Stimulated activated CD4-positive, alpha-beta T cell treated with anti-CD3 and anti-CD28 coated beads, Interleukin-4, amount 100 ng/mL, for 1 hour (primary cell): ENCODE measurements at places on chromosomes 16 and 17.

DNA sequence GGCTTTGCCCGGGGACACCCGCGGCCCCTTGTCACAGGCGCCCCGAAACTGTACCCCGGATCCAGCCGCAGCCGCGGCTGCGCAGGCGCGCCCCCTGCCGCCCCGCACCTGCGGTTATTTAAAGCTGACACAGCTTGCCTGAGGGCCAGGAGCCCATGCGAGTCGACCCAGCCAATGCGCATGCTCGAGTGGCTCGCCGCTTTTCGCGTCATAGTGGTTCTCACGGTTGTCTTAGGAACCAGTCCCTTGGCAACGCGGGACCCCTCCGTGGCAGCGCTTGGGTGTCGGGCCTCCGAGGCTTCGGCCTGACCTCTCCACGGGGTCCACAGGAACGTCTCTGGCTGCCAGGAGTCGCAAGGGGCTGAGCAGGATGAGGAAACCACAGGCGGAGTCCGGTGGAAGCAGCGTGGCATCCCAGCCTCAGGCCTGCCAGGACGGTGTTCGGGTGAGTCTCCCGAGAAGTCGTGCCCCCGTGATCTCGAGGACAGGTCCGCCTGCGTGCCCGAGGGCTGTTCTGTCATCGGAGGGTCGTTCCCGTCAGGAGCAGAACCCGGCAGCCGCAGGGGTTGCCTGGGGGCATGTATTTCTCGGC is 716.9 kb downstream of the KCNJ18 start:
- no peak for DNase-seq

GRCh38 chr17:27336184-27336583 is 42.3 kb downstream of the WSB1 start:
- no peak for DNase-seq

DNA sequence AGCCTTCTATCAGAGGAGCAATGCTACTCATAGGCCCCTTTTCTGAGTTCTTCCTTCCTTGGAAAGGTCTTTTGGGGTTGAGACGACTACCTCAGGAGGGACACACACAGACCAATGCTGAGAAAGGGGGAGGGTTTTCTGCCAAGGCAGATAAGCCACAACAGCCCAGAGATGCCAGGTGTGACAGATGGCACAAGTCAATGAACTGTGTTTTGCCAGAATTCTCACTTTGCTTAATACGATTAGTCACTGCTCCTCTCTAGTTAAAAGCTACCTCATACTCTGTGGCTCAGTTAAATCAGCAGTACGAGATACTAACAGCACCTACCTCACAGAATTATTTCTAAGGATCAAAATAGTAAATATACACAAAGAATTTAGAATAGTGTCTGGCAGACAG is 8.0 kb downstream of the BRD7 start:
- no peak for DNase-seq

- no peak for DNase-seq
Observed at GRCh38 chr16:78479723-78480122, 380.3 kb downstream of the WWOX start.

DNA sequence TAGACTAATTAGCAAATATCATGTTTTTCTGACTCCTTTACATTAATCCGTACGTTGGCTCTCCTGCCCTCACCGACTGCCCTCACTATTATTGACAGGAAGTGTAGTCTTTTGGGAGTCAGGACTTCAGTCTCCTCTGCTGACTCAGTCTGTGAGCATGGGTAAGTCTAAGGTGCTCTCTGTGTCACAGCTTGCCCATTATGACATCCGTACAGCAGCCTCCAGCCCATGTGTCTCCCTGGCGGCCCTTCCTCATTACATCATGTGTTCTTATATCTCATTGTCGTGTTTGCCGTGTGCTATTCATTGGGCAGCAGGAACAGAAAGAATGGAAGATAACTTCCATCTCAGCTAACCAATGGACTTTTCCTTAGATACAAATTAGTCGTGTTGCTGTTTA is 77.5 kb downstream of the MRTFB start:
- DNase-seq: no peak

- DNase-seq: no peak
Observed at GRCh38 chr16:47524007-47524405, 62.9 kb downstream of the PHKB start.

GRCh38 chr16:50396761-50397535 is 28.2 kb upstream of the BRD7 start:
- DNase-seq: no peak

GRCh38 chr17:38600416-38600815 is 5.3 kb downstream of the SRCIN1 start:
- DNase-seq: no peak

DNA sequence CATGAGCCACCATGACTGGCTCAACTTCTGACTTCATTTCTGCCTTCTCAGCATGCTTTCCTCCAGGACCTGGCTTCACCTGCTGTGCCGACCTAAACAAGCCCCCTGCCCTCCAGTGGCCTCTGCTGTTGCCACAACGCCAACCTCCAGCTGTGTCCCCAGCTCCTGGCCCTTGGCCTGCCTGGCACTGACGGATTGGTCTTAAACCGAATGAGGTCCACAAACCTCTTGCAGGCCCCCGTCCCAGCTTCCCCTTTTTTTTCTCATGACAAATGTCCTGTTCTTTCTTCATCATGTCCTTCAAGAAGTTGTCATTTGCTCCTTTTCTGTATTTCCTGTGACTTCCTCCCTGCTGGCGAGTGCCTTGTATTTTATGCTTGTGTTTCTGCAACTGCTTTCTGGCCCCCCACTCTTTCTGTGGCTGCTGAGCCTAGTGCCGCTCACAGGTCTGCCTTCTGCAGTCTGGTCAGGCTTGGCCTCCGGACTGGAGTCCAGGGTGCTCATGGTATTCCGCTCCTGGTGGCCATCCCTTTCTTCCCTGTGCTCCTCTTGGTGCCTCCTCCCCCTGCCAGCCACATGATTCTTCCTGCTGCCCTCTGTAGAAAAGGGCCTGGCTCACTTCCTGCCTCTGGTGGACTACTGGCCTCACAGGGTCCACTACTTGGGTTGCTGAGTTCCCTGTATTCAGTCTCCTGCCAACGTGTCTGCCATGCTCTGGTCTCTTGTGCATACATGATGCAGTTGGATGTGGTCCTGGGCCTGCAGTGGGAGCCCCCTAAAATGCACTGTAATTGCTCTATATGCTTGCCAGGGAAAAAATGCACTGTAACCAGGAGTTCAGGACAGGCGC is 2.9 kb downstream of the ATP6V0C start:
- no peak for DNase-seq

DNA sequence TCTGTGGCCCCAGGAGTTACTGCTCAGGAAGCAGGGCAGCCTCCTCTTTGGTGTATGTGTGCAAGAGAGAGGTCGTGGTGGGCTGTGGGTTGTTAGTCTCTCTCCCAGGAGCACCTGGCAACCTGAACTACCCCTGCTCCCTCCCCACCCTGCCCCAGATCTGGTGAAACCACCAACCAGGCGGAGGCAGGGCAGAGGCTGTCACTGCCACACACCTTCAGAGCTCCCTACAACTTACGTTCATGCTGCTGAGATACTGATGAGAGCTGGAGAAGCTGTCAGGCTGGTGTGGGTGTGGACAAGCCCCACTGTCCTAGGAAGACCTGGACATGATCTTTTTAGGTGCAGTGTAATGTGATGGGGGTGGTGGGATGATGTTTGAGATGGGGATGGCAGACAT is 24.3 kb downstream of the GOSR2 start:
- DNase-seq: no peak

GRCh38 chr17:61310590-61310989 is 89.1 kb upstream of the TBX2 start:
- DNase-seq: no peak

DNA sequence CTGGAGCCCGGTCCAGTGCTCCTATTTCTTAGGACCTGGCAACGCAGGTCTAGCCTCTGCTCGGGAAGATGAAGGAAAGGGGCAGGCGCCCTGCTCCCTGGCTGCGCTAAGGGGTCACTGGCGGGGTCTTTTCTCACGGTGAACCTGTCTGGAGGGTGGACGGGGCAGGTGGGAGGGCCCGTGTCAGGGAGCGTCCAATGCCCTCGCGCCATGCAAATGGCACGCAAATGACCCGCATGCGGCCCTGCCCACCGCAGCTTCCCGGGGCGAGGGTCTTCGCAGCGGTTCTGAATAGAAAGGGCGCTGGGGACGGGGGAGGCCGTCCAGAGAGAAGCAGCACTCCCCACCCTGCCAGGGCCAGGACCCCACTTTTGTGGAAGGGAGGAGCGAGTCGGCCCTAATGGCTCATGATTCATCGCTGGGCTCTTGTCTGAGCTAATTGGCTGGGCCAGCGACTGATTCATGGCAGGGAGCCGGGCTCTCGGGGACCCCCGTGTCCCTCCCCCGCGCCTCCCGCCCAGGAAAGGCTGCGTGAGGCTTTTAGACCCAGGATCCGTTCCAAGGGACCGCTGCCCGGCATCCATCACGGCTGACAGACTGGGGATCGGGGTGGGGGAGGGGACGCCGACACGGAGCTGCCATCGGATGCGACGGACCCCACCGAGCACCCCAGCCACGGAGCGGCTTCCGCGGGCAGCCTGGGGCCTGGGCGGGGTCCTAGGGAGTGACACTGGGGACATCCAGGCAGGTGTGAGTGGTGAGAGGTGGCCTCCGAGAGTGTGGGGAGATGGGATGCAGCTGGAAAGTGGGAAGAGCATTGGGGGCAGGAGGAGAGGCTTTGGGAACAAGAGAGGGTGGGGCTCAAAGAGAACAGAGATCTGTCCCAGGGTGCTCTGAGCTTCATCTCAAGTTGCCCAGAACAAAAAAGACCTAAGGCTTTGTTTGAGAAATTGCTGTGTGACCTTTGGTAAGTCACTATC is 25.0 kb upstream of the NGFR start:
- DNase-seq: no peak

DNA sequence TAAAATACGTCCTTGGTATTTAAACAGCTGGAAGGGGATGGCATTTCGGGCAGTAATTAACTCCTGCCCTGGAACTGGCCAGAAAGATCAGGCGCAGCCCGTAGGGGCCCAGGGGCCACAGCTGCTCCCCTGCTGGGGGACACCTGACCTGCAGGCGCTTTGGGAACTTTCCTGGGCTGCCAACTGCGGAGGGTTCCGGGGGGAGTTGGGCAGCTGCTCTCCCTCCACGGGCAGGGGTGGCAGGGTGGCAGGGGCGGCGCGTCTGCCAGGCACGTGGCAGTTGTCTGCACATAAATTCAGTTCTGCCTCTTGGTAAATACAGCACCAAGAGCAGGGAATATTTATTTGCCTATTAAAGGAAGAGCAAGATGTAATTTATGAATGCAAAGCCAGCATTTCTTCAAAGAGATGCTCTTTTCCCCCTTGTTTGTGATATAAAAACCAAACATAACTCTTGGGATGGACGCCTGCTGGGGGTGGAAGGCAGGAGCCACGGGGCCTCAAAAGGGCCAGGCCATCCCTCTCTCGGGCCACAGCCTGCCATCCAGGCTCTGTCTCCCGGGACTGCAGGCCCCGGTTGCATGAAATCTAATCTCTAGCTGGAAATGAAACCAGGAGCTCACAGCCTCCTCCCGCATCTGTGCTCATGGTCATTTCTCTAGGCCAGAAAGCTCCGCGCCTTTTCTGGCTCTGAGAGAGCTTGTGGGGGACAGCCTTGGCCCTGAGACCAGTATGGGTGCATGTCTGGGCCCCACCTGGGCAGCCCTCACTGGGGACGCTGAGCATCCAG is 29.9 kb upstream of the CHMP6 start:
- no peak for DNase-seq

DNA sequence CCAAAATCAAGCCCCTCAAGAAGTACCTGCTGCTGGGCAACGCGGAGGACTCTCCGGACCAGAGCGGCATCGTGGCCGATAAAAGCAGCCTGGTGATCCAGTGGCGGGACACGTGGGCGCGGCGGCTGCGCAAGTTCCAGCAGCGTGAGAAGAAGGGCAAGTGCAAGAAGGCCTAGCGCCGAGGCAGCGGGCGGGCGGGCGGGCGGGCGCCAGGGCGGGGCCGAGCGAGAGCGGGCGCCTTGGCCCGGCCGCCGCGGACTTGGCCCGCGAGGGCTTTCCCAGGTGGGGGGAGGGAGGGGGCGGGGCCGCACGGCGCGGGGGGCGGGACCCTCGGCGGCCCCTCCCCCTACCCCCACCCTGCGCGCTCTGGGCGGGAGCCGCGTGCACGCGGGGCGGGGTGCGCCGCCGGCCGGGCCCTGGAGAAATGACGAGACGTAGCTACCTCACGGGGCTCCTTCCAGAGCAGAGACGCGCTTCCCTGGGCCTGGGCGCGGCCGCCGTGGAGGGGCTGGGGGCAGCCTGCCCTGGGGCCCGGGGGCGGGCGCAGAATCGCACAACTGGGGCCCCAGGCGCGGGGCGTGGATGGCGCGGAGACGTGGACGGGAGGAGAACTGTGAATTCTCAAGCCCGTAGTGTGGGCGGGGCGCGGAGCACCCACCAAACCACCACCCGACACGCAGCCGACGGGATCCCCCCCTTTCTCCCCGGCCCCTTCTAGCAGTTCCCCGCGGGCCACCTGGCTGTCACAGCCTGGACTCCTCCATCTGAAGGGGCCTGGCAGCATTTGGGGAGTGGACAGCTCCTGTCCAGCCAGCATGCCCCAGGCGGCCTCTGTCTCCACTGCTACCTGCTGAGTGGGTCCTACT is 218.7 kb downstream of the NTN1 start:
- peak; percentile 69 for DNase-seq

GRCh38 chr16:8920645-8921346 is 38.6 kb downstream of the LITAFD start:
- no peak for DNase-seq

DNA sequence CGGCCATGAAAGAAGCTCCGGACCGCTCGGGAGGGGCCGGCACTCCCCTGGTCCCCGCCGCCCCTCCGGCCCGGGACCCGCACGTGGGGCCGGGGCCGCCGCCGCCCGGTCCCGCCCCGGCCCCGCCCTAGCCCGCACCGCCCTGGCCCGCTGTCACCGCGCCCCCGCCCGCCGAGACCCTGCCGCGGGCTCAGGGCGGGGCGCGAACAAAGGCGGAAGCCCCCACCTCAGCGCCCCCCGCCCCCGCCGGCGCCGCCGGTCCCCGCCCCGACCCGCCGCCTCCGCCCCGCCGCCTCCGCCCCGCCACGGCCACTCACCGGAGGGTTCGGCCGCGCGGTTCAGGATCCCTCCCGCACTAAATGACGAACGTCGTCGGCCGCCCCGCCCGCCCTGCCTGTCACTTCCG is at the start of gene ARHGDIA:
ARHGDIA (minus strand) TSS at position 357 of the 406 bp plus-strand sequence. CDS start 1,407 bp downstream, outside the sequence.
- no peak for DNase-seq

GRCh38 chr17:10613775-10614513 is 43.2 kb downstream of the MYH3 start:
- no peak for DNase-seq

DNA sequence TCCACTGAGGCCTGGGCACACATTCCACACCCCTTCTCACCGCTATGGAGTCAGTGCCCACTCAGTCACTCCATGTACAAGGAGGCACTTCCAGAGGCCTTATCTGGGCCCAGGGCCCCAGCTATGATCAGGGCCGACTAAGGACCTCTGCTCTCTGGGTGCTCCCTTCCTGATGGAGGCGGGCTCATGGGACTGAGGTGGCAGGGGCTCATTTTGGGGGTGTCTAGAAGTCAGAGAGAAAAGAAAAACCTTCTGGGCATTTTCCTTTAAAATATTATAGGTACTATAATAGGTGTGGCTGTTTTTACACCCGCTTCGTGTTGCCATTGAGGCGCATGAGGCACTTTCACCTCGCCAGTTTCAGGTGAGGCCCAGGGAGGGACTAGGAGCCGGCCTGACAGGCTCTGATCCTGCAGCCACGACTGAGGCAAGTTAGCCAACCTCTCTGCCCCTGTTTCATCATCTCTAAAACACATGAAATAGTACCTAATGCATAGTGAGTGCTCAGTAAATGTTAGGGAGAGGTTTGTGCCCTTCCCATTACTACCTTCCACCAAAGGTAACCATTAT is 14.4 kb downstream of the B9D1 start:
- no peak for DNase-seq
